Caco-2 (cell line): ENCODE measurements at places on chromosomes 11 and 22. TPM values are rescaled to one million over a fixed set of nuclear protein-coding genes. Genes with fewer than 3 reads are reported as not detected.

- peaks cover 46% of the 10 kb centered on the region for H3K4me1 ChIP-seq
- H3K27me3 ChIP-seq, result no peaks in the 10 kb centered on the region
- peak within 1 kb of the TSS; percentile 99 for H3K4me3 ChIP-seq
- peak; percentile 65 for DNase-seq
- H3K36me3 ChIP-seq, result peaks cover 7% of the 10 kb centered on the region
Observed at GRCh38 chr11:64358907-64359711, at the start of gene RPS6KA4. TSS of gene RPS6KA4 (plus strand) at chr11:64359162. CDS start at chr11:64359236, 74 bp downstream.

- peak overlapping the region; percentile 26 for H3K27ac ChIP-seq
- H3K4me3 ChIP-seq, result no peak overlapping the region
- no peaks in the 10 kb centered on the region for H3K36me3 ChIP-seq
- H3K27me3 ChIP-seq, result no peaks in the 10 kb centered on the region
Observed at GRCh38 chr11:7599209-7599608, 74.1 kb downstream of the CYB5R2 start.

DNA sequence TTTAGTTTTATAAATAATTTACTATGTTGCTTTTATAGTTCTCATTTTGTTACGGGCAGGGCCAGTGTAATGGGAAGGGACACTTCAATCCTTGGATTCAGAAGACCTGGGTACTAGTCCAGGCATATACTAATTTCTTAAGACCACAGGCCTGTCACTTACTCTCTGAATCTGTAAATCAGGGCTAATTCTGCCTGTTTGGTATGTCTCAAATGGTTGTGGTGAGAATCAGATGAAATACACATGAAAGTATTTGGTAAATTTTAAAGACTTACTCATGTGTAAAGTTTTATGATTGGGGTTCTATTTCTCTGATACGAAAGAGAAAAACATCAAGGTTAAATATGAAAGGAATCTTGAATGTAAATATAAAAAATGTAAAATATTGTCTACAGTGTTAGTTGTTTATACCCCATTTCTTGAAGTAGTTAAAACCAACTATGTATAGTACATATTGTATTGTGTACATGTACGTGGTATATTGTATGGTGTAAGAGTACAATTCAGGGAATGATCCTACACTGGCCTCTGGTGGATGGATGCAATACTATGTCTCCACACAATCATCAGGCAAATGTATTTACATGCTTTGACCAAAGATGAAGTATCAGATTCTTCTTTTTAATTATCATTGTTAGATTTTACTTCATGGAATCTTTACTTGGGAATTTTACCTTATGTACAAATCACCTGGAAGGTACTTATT, 24.5 kb upstream of the RAG2 start:
- H3K27ac ChIP-seq, result no peak overlapping the region
- H3K36me3 ChIP-seq, result no peaks in the 10 kb centered on the region
- no peak for DNase-seq

DNA sequence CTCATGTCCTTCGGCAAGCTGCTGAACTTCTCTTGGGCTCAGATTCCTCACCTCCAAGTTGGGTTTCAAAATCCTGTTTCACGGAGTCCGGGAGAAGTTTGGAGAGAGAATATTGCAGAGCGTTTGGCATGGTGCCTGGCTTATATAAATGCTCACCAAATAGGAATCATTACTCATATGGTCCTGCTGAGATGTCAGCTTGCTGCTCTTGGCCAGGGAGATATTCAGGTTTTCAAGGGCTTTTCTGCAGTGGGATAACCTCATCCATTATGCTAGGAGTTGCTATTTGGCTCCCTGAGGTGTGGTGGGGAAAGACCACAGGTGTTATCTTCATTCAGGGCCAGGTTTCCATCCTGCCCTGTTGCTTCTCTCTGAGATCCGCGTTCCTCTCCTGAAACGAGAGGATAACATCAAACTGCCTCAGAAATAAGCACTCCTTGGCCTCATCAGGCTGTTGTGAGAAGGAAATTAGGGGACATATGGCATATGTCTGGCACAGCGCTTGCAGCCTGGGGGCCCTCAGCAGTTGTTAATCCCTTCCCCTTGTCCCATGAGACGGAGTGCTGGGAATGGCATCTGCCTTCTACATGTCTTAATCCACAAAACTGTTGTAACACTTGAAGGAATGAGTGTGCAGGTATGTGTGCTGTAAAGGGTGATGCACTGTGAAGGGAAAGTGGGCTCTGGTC, 29.9 kb upstream of the ACER3 start:
- no peak overlapping the region for H3K27ac ChIP-seq
- H3K36me3 ChIP-seq, result no peaks in the 10 kb centered on the region
- H3K4me3 ChIP-seq, result no peak overlapping the region
- DNase-seq, result no peak
- H3K27me3 ChIP-seq, result no peaks in the 10 kb centered on the region

Gene SLC22A12
- total RNA-seq, result not detected in 2 replicates

- H3K4me1 ChIP-seq, result peaks cover 71% of the 10 kb centered on the region
- H3K4me3 ChIP-seq, result peak overlapping the region; percentile 92
- no peak for DNase-seq
- peaks cover 5% of the 10 kb centered on the region for H3K36me3 ChIP-seq
- H3K27ac ChIP-seq, result peak overlapping the region; percentile 81
- no peaks in the 10 kb centered on the region for H3K27me3 ChIP-seq
Observed at GRCh38 chr22:19172213-19173046, 6.1 kb downstream of the SLC25A1 start.

DNA sequence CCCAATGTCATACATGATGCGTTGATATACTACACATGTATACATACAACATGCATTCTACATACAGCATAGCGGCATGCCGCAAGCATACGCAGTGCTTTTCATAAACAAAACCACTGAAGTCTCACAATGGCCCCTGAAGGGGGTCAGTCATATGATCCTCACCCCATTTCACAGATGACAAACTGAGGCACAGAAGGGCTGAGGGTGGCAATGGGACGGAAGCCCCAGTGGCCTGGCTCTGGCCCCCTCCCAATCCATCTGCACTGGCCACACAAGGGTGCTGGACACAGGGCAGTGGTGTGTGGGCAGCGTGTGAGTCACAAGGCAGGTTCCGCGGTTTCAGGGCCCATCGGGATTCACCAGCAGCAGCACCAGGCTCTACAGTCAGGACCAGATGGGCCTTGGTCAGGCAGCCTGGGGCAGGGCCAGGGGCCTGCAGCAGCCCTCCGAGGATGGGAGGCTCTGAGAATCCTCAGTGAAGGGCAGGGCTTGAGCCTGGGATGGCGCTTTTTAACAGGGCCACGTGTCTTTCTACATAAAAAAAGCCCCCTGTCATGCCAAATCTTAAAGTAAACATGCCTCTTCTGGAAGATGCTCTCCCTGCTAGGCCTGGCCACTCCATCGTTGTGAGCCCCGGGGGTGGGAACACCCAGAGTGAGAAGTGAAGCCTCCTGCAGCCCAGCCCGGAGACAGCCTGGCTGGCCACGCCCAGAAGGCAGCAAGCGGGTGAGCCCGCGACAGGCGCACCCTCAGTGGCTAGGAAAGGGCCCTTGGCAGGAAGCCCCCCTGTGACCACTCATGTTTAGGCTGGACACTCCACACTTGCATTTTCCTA, 206.5 kb downstream of the CTTN start:
- no peaks in the 10 kb centered on the region for H3K27me3 ChIP-seq
- H3K36me3 ChIP-seq, result no peaks in the 10 kb centered on the region
- 0 out of 2 replicates have a peak, but pooled peaks cover 5% of the 10 kb centered on the region for H3K4me1 ChIP-seq
- DNase-seq, result no peak
- no peak overlapping the region for H3K27ac ChIP-seq

GRCh38 chr11:79346021-79346420, 94.8 kb downstream of the TENM4 start:
- no peaks in the 10 kb centered on the region for H3K4me1 ChIP-seq
- DNase-seq, result no peak
- H3K36me3 ChIP-seq, result no peaks in the 10 kb centered on the region
- no peak overlapping the region for H3K4me3 ChIP-seq
- H3K27ac ChIP-seq, result no peak overlapping the region

GRCh38 chr11:36019722-36020121, 75.9 kb downstream of the LDLRAD3 start:
- H3K4me1 ChIP-seq, result no peaks in the 10 kb centered on the region
- DNase-seq, result no peak
- no peak overlapping the region for H3K4me3 ChIP-seq
- no peak overlapping the region for H3K27ac ChIP-seq
- no peaks in the 10 kb centered on the region for H3K36me3 ChIP-seq

Gene DERL3
- 4.4 and 5.4 TPM in 2 replicates for total RNA-seq

DNA sequence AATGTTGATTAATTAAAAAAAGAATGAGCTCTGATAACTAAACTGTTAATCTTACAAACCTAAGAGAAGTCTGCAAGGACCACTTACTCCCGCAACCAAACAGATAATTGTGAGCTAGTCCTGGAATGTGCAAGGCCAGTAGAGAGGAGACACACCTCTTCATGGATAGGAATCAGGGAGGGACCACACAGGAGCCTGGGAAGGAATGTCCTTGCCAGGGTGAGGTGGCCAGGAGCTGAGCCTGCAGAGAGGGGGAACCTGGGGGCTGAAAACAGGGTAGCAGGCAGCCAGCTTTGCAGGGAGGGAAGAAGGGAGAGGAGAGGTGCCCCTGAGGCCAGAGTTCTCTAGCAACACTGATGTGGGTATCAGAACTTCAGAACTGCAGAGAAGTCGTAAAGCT, 9.4 kb upstream of the NLRP10 start:
- no peak for DNase-seq
- no peaks in the 10 kb centered on the region for H3K27me3 ChIP-seq
- H3K36me3 ChIP-seq, result no peaks in the 10 kb centered on the region
- peaks cover 10% of the 10 kb centered on the region for H3K4me1 ChIP-seq
- peak overlapping the region; percentile 32 for H3K27ac ChIP-seq
- no peak overlapping the region for H3K4me3 ChIP-seq

DNA sequence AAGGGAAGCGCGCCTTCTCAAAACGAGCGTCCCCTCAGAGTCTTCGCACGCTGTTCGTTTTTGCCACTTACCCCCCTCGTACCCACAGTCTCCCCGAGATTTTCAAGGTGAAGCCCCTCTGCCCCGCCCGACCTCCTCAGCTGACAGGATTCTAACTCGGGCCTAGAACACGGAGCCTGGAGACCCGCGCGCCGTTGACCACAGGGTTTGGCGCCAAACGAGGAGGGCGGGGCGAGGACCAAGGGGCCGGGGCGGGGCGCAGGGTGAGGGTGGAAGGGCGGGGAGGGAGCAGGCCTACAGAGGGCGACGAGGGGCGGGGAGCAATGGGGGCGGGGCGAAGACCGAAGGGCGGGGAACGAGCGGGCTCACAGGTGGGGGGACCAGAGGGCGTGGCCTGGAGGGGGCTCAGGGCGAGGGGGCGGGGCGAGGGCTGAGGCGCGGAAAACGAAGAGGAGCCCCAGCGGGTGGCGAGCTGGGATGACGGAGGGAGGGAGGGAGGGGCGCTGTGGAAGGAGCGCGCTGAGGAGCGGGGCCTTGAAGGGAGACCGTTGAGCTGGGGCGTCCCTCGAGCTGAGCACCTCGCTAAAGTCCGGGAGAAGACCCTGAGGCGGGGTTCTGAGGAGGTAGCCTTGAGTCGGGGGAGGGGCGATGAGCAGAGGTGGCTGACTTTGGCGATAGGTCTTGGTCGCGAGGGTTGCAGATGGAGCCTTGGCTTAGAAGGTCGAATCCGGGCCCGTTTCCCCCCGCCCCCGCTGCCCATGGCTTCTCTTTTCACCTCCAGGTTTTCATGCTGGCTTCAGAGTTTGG, at the start of gene DMC1:
TSS of gene DMC1 (minus strand) at position 212 of the 807 bp plus-strand sequence. CDS start 1,927 bp downstream, outside the sequence.
- peak; percentile 92 for DNase-seq
- peak within 1 kb of the TSS; percentile 92 for H3K4me3 ChIP-seq
- no peaks in the 10 kb centered on the region for H3K36me3 ChIP-seq
- no peaks in the 10 kb centered on the region for H3K27me3 ChIP-seq
- peak within 1 kb of the TSS; percentile 82 for H3K27ac ChIP-seq

DNA sequence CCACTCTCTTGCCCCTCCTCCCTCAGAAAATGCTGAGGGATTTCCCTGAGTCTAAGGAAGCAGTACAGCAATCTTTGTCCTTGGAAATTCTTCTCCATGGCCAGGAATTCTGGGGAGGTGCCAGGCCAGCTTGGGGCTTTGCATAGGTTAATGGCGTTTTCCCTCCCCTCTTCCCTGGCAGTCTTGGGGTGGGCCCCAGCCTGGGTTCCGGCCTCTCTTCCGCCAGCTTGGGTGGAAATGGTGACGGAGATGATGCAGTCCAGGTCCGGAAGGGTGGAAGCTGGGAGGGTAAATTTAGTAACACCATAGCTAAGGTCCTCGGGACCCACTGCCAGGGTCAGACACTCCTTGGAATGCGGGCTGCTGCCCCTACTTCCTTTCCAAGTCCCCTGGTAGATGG, 5.0 kb downstream of the PHLDB1 start:
- DNase-seq, result no peak
- H3K27ac ChIP-seq, result no peak overlapping the region
- H3K36me3 ChIP-seq, result no peaks in the 10 kb centered on the region

DNA sequence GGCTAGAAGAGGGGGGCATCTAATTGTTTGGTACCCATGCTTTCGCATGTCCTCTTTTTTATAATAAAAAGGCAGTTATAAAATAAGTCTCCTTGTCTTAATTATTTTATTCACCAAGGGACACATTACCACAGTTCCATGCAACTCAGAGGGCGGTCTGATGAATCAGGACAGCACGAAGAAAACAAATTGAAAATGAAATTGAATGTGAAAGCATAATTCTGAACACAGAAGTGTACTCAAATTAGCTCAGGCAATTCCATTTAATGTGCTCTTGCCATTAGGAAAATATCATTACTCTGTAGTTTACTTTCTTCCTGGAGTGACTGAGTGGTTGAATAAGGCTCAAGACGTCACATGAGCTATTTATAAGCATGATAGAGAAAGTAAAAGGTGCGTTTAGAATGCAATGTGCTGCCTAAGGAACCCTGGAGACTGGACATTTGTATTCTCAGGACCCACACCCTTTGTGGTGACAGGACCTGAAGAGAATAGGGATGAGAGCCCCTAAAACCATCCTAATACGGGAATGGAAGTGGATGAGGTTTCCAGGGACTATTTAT, 59.6 kb downstream of the MTNR1B start:
- H3K27ac ChIP-seq, result no peak overlapping the region
- H3K4me1 ChIP-seq, result no peaks in the 10 kb centered on the region
- no peaks in the 10 kb centered on the region for H3K27me3 ChIP-seq
- DNase-seq, result no peak
- no peak overlapping the region for H3K4me3 ChIP-seq

DNA sequence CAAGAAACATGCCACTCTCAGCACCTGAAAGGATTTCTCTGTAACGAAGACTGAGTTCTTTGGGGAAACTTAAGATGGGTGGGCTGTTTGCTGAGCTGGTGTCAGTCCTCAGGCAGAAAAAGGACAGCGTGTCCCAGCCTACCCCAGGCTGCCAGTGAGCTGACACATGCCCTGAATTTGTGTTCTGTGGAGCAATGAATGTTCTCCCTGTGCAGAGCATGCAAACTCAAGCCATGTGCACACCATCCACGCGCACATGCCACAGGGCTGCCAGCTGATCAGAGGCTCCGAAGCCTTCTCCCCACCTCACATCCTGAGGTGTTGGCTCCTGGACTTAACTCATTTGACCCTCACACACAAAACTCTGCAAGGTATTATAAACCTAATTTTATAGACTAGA, 104.9 kb downstream of the KCNC1 start:
- no peak for DNase-seq
- no peak overlapping the region for H3K27ac ChIP-seq
- no peaks in the 10 kb centered on the region for H3K27me3 ChIP-seq
- H3K4me1 ChIP-seq, result no peaks in the 10 kb centered on the region
- H3K4me3 ChIP-seq, result no peak overlapping the region
- H3K36me3 ChIP-seq, result no peaks in the 10 kb centered on the region
